GM10248 (cell line): ENCODE measurements at places on chromosomes 12 and 14.
A peak's percentile ranks its signal among the peaks of the same experiment; 100 is the strongest.

GRCh38 chr12:107057071-107057834, 36.1 kb downstream of the CRY1 start:
- no peak for DNase-seq

- DNase-seq, result peak; percentile 46
Measured at GRCh38 chr12:24109381-24110039, 160.0 kb upstream of the SOX5 start.

- DNase-seq, result no peak
Measured at GRCh38 chr12:76637807-76638206, 78.2 kb upstream of the OSBPL8 start.

DNA sequence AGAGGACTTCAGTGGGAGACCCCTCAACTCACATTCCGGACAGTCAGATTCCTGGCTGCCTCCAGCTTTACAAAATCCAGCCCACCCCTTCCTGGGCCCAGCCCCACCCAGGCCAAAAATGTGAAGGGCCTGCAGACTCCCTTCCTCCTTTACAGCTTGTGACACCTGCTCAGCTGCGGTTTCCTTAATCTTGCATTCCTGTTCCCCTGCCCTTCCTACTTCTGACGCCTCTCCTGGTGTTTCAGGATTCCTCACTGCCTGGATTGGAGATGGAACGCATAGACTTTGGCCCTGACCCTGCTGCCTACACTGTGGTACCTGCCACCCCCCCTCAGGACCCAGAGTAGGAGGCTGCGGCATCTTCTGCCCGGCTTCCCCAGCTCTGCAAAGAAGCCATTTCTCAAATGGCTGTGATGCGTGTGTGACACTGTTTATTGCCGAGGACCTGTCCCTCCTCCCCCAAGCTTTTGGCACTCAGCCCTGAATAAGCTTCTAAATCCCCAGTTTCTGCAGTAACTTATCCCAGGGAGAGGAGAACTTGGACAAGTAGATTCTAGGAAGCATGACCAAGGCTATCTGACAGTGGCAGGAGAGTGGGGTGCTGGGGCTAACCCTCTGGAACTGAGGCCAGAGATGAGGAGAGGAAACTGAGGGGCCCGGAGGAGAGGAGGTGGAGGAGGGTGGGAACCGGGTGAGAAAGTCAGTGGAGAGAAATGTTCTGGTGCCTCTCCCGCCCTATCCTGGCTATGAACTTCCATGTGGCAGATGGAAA, 24.9 kb upstream of the BCDIN3D start:
- DNase-seq, result no peak

DNA sequence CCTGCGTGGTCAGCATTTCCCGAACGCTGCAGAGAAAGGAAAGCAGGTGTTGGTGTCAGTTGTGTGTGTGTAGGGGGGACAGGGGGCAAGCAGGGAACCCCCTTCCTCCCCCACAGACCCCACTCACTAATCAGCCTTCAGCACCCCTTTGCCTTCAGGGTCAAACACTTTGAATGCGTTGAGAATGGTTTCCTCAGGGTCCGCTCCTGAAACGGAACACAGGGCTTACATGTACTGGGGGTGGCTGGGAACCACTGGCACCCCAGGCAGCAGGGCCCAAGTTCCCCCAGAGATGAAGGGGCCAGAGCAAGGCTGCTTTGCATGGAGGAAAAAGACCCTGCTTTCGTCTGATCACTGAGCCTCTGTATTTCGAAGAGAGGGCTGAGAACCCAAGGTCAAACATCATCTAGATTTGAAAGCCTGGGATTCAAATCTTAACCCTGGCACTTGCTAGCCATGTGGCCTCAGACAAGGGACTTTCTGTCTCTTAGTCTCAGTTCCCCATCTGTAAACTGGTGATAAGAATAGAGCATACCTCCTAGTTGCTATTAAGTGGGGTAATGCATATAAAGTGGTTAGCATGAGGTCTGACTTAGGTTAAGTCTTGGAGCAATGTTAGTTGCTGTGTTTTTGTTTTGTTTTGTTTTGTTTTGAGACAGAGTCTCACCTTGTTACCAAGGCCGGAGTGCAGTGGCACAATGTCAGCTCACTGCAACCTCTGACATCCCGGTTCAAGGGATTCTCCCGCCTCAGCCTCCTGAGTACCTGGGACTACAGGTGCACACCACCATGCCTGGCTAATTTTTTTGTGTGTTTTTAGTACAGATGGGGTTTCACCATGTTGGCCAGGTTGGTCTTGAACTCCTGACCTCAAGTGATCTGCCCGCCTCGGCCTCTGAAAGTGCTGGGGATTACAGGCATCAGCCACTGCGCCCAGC, 7.0 kb downstream of the MYL2 start:
- DNase-seq, result peak; percentile 81

GRCh38 chr14:96079066-96079465, 39.9 kb downstream of the C14orf132 start:
- DNase-seq, result no peak

GRCh38 chr12:14896521-14897169, 11.0 kb upstream of the MGP start:
- DNase-seq, result no peak

GRCh38 chr14:25615174-25615573, 565.2 kb upstream of the STXBP6 start:
- no peak for DNase-seq

- DNase-seq, result peak; percentile 70
Measured at GRCh38 chr14:105087308-105087962, 22.2 kb upstream of the GPR132 start.

DNA sequence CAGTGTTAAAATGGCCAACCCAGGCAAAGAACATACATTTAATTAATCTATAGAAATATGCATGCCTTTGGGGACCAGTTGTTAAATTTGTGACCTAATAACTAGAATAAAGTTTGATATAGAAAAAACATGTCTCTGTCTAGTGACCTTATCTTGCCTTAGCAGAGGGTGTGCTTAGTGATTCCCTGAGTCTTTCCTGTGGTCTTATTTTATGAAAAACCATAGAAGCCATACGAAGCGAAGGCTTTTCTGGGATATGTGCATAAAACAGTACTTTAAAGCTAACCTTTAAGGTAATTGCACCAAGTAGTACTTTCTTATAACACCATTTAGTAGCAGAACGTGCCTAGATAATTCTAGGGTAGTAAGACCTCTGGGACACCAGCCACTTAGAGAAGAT, 379.4 kb downstream of the ZFP36L1 start:
- DNase-seq, result no peak

- DNase-seq, result no peak
Measured at GRCh38 chr14:87686746-87687145, 306.2 kb downstream of the GALC start.
